Stimulated activated CD8-positive, alpha-beta memory T cell treated with anti-CD3 and anti-CD28 coated beads, Interleukin-7, amount 100 ng/mL, for 48 hours (primary cell): ENCODE measurements at places on chromosomes 1 and 21.

DNA sequence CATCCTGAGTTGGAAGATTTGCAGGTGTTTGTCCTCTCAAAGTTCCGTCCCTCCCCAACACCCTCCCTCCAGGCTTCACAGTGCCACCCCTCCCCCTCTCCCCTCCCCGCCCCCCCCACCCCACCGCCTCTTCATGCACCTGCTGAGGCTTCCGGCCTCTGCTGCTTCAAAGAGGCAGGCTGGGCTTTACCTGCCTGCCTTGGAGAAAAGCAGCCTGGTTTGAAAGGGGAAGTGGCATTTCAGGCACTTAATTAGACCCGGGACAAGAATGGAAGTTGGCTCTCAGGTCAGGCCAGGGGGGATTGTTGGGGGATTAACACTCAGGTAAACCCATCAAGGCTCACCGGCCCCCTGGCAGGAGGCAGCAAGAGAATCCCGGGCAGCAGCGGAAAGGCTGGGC is 21.1 kb downstream of the PAX7 start:
- DNase-seq = no peak

DNA sequence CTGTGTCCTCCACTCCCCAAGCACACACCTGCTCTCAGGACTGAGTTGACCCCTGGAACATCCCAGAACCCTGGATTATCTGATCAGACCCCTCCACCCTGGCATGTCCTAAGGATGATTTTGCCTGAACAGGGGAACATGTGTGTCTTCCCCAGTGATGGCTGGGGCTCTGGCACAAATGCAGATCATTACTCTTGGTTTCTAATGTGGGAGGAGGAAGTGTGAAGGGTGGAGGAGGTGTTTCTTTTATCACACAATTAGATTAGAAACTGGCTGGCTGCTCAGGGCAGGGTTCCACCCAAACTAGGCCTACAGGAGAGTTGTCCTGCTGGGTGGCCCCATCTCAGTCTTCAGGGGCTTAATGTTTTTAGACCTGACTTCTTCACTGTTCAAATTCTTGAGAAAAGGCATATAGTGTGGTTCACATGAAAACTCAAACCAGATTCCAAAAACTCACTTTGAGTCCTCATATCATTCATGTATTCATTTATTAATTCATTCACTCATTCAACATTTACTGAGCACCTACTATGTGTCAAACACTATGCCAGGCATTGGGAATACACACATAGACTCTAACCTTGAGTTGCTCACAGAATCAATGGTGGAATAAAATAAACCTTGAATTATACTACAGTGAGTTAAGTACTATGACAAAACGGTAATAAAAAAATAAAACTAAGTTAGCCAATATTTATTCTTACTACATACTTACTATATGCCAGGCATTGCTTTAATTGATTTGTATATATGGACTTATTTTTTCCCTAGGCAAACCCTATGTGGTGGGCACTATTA is 221.8 kb upstream of the JUN start:
- DNase-seq = no peak

DNA sequence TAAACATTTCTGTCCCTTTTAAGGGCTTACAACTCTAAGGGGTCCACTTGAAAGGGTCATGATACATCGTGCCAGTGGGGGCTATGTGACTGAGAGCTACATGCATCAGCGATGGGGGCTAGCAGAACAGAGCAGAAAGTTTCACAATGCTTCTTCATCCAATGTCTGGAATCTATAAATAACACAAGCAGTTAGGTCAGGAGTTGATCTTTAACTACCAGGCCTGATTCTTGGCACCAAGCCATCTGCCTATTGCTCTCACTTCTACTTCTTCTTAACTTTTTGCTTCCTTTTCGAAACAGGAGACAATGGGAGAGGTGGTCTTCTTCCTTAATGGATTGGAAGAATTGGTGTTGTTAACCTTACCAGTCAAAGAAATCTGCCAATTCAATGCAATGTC is 410.0 kb downstream of the TGFB2 start:
- DNase-seq = no peak

DNA sequence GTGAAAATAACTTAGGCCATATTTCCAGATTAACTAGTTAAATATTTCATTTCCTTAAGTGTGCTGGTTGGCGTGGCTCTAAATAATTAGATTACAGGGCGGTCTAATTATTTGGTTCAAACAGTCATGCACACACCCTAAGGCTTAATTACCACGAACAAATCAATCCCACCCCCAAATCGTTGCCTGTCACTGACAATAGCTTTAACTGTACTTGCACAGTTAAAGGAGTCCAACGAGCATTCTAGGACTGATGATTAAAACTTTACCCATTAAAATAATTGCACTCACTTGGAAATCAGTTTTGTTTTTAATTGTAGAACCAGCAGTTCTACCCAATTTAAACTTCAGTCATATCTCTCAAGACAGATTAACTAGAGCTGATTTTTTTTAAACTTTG is 1.5 kb upstream of the POU2F1 start:
- no peak for DNase-seq

GRCh38 chr1:228044961-228045360 is 37.5 kb upstream of the ARF1 start:
- DNase-seq = no peak

DNA sequence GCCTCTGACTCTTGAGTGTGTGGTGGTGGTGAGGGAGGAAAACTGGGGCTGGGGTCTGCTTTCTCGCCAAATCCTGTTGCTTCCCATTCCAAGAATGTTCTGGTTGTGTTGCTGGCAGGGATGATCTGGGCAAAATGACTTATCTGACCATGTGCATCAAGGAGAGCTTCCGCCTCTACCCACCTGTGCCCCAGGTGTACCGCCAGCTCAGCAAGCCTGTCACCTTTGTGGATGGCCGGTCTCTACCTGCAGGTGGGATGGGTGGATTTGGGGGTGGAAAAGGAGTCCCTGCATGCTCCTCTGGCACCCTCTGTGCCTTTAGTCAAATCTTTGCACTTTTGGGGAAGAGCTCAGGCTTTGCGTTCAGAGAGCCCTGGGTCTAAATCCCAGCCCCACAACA is 18.1 kb downstream of the CYP4B1 start:
- no peak for DNase-seq

GRCh38 chr1:172375211-172375631 is 45.3 kb upstream of the C1orf105 start:
- no peak for DNase-seq

DNA sequence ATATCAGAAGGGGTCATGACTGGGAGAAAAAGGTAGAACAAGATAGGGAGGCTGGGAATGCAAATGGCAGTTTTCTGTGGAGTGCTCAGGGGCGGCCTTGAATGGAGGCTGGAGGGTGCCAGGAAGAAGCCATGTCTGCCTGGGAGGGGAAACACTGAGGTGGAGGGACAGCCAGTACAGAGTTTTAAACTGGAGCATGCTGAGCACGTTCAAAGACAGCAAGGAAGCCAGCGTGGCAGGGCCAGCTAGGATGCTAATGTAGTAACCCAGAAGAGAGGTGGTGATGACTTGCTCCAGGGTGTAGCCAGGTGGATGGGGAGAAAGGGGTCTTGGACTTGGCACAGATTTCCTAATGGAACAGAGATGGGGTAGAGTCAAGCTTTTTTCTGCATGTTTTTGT is 445.8 kb upstream of the VAMP3 start:
- no peak for DNase-seq

GRCh38 chr1:157580179-157580827 is 17.6 kb downstream of the FCRL4 start:
- no peak for DNase-seq

- DNase-seq = no peak
Observed at GRCh38 chr1:211480941-211481545, 10.9 kb downstream of the RD3 start.

DNA sequence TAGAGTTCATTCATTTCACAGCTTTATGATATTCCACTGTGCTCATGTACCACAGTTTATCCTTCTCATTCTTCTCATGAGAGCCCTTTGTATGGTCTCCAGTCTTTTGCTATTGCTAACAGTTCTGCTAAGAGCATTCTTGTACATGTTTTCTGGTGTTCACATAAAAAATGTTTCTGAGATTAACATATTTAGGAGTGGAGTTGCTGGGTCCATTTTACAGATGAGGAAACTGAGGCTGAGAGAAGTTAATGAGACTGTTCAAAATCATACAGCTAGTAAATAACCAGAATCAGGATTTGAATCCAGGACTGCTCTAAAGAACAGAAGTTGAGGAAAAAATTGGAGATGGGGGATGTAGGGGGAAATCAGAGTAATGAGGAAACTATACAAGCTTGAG is 28.8 kb upstream of the RGS16 start:
- no peak for DNase-seq

DNA sequence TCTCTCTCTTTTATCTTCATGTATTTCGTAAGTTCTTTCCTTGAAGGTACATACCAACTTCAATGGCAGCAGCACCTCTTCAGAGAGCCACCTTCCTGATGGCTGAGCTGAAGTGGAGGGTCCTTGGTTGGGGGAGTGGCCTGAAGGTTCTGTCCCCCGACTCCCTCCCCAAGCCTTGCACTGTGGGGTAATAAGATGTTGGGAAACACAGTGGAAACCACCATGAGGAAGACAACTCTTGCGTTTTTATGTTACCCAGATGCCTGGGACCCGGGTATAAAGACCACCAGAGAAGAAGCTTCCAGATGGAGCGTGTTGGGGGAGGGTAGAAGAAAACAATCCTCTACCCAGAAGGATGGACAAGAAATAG is 794 bp downstream of the KRTAP12-3 start:
- no peak for DNase-seq

DNA sequence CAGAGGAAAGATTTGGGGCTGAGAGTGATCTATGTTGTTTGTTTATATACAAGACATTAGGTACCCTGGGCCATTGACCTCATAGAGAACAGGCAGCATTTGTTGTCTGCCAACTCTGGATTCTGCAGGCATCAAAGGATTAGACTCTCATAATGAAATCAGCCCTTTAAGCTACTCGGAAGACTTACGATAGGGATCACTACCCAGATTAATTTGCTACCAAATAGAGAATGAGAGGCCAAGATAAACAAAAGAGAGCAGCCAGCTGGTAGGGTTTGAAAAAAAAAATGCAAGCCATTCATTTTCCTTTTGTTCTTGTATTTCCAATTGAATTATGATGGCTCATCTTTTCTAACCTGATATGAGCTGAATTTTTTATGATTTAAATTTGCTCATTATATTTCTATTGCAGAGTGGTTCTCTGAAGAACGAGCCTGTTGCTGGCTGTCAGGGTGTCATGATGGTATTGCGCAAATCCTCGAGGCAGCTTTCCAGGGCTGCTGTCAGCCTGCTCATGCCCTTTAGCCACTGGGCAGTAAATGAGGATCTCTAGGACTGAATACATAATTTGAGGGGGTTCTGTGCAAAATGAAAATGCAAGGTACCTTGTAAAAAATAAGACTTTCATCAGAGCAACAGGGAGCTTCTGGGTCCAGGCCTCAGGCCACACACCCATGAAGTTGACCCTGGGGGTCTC is 116.4 kb upstream of the KCNJ15 start:
- no peak for DNase-seq

- no peak for DNase-seq
Observed at GRCh38 chr1:162536511-162536910, 25.0 kb upstream of the UAP1 start.

DNA sequence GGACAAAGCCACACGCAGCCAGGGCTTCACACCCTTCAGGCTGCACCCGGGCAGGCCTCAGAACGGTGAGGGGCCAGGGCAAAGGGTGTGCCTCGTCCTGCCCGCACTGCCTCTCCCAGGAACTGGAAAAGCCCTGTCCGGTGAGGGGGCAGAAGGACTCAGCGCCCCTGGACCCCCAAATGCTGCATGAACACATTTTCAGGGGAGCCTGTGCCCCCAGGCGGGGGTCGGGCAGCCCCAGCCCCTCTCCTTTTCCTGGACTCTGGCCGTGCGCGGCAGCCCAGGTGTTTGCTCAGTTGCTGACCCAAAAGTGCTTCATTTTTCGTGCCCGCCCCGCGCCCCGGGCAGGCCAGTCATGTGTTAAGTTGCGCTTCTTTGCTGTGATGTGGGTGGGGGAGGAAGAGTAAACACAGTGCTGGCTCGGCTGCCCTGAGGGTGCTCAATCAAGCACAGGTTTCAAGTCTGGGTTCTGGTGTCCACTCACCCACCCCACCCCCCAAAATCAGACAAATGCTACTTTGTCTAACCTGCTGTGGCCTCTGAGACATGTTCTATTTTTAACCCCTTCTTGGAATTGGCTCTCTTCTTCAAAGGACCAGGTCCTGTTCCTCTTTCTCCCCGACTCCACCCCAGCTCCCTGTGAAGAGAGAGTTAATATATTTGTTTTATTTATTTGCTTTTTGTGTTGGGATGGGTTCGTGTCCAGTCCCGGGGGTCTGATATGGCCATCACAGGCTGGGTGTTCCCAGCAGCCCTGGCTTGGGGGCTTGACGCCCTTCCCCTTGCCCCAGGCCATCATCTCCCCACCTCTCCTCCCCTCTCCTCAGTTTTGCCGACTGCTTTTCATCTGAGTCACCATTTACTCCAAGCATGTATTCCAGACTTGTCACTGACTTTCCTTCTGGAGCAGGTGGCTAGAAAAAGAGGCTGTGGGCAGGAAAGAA is 8.1 kb downstream of the PSRC1 start:
- no peak for DNase-seq

GRCh38 chr1:211885747-211886522 is 55.4 kb upstream of the LPGAT1 start:
- no peak for DNase-seq

GRCh38 chr1:231770506-231771175 is 144.1 kb downstream of the DISC1 start:
- DNase-seq = no peak

DNA sequence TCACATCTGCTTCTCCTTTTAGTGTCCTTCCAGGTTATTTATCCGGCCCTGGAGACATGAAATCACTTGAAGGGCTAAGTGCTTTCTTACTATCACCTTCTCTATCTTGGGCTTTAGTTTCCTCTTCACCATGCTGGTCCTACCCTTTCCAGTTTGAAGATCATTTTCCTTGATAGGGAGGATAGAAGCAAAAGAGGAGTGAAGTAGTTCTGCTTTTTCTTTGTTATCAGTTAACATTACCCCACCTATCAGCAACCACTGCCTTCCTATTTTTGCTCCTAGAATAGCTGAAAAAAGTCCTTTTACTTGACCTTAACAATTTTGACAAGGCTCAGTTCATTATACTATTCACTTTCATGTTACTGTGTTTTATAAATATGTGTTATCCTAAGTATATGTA is 19.4 kb downstream of the RGL1 start:
- no peak for DNase-seq

DNA sequence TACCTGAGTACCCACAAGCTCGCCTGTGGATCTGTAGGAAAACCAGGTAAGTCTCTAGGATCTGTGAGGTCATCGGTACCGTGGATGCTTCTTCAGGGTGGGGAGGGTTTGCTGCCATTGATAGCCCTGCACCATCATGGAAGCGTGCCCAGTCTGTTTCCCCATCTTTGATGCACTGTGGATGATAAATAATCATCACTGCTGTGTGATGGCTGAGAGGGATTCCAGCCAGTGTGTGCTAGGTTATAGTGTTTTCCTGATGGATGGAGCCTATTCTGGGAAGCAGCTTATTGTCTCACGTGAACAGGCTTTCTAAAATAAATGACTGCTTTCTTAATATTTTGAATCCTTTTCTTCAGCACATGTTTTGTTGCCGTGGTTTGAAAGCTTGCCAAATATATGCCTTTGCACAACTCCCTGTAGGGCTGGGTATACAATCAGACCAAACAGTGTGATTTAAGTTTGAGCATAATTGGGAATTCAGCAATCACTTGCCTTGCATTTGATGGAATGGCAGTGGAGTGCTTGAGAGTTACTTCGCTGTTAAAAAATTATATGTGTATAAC is 113.8 kb downstream of the CAMTA1 start:
- no peak for DNase-seq
